CD4-positive, alpha-beta T cell treated with Interleukin-4 for 1 hour (primary cell): ENCODE measurements at places on chromosomes 3 and 15.

GRCh38 chr15:91124132-91124531, 24.1 kb downstream of the SV2B start:
- DNase-seq: no peak

- DNase-seq: no peak
These were observed 41.3 kb downstream of the CMTM7 start for GRCh38 chr3:32432711-32433530.

DNA sequence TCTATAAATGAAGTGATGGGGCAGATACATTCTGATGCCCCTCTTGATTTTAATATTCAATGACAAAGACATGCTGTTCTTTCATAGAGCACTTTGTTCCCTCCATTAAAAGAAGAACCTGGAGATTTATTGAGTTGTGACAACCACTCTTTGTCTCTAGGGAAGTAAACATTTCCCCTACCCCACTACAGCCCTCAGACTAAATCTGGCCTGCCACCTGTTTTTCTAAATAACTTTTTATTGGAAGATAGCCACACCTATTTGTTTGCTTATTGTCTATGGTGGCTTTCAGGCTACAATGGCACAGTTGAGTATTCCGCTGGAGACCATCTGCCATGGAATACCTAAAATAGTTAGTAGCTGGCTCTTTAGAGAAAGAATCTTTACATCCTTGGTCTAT, 41.2 kb upstream of the ZNF385D start:
- no peak for DNase-seq

DNA sequence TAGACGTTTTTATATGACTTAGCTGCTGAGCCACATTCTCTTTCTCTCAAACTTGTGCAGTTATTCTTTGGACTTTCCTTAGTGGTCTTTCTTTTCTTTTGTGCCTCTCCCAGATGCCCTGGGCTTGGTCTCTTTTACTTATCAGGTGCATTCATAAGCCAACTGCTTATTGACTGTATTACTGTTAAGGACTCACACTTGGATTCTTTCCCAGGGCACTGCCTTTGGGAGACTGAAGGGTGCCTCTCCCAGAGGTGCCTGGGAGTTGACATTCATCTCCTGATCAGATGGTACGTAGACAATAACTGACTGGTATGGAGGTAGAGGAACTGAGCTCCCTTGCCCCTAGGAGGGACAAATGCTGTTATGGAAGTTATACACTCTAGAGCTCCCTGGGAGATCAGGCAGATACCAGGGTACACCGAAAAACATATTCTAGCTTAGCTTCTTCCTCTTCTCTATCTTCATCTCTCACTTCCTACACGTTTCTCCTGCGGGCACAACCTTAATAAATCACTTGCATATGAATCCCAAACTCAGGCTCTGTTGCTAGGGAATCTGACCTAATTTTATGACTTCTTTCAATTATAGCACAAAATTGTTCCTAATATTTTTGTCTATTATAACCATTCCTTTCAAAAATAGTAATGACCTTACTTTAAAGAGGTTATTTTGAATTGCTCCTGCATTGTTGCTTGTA, 24.7 kb downstream of the PARP15 start:
- DNase-seq: no peak

DNA sequence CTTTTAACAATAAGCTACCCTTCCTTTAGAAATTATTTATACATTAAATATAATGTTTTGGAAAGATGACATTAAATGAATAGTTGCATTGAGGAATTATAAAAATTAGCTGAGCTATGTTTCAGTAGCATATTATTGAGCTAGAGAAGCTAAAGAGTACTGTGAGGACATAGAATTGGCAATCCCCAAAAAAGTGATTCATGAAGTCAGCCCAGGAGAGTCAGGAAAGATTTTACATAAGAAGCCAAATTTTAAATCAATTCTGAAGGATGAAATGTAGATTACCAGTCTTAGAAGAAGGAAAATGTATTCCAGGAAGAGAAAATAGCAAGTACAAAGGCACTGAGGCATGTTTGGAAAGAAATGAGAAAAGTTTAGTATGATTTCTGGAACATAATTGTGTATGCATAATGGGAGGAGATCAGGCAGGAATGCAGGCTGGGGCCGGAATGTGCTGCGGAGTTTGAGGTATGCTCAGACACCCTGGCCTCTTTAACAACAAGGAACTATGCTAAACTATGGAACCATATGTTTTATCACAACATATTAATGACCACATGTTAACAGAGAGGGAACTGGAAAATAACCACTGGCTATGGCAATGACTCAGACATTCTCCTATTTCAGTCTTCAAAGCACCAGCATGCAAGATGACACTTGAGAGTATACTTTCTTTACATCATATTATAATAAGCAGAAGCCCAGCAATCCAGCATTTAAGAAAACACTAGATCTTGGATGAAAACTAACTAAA, 103.3 kb upstream of the COL8A1 start:
- no peak for DNase-seq

DNA sequence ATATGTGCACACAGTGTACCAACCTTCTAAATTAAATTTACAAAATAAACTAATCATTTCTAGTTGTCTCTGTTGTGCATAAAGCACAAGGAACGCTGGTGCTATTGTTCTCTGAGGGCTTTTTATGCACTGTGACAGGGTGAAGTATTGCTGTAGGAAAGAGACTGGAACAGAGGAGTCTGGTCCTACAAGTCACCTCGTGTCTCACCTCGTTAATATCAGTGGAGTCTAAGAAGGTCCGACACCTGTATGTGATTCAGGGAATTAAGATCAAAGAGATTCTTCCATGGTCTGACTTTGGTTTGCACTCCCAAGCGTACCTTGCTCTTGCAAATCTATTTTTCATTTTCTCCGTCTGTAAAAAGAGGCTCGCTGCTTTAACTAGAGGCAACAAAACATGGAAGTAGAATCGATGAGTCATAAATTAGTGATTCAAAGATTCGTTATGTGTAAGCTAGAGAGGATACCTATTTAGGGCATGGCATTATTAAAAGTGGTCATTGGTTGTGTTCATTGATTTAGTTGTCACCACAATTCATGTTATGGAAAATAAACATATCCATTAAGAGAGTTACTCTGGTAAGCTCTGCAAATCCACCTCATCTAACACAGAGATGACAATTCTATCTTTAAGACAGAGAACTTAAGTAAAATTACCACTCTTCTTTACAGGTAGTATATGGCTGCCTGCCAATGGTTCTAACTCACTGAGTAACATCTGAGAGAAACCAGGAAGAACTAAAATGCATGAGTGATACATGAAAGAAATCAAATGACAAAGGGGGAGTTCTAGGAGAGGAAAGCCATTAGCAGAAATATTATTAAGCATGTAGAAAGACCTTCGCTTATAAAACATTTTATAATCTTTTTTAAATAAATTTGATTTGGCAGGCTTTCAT, 219.4 kb upstream of the GBE1 start:
- no peak for DNase-seq

- no peak for DNase-seq
These were observed 114.0 kb downstream of the RFTN1 start for GRCh38 chr3:16399473-16399872.

GRCh38 chr3:50676031-50676705, 1.4 kb downstream of the DOCK3 start:
- DNase-seq: no peak

GRCh38 chr3:185406121-185406620, 43.2 kb downstream of the MAP3K13 start:
- DNase-seq: no peak

DNA sequence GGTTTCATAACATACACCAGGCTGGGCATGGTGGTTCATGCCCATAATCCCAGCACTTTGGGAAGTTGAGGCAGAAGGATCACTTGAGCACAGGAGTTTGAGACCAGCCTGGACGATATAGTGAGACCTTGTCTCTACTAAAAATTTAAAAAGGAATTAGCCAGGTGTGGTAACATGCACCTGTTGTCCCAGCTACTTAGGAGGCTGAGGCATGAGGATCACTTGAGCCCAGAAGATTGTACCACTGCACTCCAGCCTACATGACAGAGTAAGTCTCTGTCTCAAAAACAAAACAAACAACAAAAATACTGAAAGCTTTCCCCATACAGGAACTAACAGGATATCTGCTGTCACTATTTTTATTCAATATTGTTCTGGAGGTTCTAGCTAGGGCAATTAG, 20.9 kb downstream of the GREM1 start:
- no peak for DNase-seq

DNA sequence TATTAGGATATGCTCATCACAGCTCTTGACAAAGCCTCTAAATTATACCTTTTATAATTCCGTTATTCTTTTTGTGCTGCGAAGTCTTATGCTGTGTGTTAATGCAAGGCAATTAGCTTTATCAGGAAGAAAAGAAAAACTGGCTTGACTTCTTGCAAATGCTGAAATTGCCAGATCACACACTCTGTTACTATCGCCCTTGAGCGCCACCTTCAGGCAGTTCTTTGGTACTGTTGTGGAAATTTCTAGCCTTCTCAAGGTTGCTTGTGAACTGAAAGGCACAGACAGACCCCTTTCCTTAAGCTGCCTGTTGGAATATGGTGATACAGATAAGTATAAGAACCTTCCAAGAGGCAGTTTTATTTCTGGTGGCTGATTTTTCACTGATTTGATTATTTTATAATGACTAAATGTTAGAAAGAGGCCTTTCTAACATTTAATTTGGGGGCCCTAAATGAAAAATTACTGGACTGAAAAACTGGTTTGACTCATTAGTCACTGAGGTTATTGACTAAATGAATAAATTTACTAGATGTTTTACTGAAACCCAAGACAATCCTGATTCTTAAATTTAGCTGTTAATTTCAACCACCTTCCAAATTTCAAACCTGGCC, 126.2 kb upstream of the RASGRP1 start:
- DNase-seq: peak; percentile 83

- no peak for DNase-seq
These were observed 171.9 kb upstream of the CTDSPL start for GRCh38 chr3:37689645-37690356.

- no peak for DNase-seq
These were observed 322.6 kb downstream of the THSD4 start for GRCh38 chr15:71437919-71438318.

DNA sequence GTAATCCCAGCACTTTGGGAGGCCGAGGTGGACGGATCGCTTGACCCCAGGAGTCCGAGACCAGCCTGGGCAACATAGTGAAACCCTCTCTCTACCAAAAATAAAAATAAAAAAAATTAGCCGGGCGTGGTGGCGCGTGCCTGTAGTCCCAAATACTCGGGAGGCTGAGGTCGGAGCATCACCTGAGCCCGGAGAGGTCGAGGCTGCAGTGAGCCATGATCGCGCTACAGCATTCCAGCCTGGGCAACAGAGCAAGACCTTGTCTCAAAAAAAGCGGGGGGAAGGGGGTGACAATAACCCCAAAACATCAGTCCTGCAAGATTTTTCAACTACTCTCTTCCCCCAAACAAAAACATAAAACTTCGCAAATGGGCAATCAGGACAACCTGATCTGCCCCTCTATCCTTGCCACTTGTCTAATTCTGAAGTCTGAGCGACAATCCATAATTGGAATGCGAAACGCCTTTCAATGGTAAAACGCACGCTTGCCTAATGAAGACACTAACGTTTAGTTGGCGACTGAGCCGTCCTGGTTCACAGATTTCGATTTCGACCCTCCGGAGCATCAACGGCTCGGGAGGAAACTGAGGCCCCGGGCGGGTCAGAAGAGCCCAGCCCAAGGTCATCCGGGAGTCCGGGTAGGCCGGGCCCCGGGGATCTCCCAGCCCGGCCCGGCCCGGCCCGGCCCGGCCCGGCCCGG, 868 bp downstream of the BTBD1 start:
- DNase-seq: no peak

- DNase-seq: no peak
These were observed 1018.2 kb downstream of the MCTP2 start for GRCh38 chr15:95249524-95249923.

- no peak for DNase-seq
These were observed 200.6 kb upstream of the ATP11B start for GRCh38 chr3:182592747-182593146.

DNA sequence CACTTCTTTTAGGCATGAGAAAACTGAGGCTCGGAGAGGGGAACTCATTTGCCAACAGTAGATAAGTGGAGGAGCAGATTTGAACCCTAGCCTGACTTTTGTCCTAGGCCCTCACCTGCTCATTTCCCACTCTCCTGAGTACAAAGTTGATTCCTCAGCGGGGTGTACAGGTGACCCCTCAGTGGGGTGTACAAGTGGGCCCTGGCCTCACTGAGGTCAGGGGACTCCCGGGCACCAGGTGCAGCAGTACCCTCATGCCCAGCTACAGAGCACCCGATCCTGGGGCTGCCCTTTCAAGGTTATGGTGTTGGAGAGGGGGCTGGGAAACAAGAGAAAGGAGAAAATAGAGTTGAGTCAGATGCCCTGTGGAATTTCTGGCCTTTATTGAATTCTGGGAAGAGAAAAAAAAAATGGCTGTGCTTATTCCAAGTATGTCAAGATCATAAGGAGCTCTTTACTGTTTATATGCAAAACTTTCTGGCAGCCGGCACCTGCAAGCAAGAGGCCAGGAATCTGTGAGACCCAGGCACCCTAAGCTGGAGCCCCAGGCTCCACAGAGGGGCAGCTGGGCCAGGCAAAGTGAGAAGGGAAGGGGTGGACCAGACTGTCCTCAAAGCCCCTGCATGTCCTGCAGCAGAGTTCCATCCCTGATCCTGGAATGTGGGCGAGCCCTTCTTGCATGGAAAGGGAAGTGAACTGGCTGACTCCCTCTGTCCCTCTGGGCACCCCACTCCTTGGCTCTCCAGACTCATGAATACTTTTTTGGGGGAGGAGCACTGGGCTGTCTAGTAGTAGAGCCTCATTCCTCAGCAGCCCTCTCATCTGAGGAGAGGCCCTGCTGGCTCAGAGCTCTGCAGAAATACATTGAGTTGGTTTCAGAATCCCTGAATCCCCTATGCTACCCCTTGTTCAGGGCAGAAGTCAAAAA, 43.1 kb downstream of the AMOTL2 start:
- DNase-seq: no peak

DNA sequence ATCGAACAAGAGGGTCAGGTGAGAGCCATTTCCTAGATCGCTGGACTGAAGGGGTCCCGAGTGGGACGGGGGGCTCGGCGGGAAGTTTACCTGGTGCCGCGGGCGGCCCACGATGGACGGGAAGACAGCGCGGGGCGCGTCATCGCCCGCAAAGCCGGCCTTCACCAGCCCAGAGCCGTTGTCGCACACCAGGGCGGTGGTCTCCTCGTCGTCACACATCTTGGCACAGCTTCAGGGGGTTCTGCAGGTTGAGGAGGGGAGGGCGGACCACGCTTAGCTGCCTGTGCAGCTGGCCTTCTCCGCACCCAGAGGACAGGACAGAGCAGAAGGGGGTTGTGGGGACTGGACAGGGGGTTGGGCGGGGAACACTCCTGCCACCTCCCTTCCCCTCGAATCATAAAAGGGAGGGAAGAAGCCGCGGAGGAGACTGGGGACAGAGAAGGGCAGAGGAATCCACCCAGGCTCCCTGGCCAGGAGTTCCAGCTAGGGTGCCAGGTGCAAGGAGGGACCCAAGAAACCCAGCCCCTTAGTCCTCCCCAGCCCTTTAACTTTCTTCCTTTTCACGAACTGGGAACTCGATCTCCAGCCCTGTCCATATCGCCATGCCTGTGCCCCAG, 651 bp downstream of the ACTC1 start:
- DNase-seq: no peak

- no peak for DNase-seq
These were observed 14.0 kb downstream of the IGDCC3 start for GRCh38 chr15:65363766-65364165.
